Hippocampal formation (tissue), 2 donors: ENCODE measurements at places on chromosomes 4 and X.
A peak's percentile ranks its signal among the peaks of the same experiment; 100 is the strongest.

GRCh38 chr4:42633605-42634388 is 23.1 kb downstream of the ATP8A1 start:
- DNase-seq: no peak

DNA sequence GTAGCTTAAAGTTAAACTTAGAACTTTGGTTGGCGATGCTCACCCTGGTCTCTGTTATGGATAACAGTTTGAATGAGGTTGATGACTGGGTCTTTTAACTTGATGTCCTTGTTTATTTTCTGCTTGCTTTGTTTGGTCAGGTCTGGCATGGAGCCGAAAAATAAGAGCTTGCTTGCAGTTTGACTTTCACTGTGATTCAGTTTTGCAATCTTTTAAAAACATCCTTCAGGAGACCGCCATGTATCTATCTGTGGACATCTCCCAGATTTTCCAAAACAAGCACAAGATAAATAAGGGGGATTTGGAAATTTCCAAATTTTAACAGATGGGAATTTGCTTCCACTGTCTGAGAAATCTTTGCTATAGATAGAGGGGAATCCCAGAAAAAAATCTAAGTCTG is 246.7 kb downstream of the PALLD start:
- DNase-seq: no peak

DNA sequence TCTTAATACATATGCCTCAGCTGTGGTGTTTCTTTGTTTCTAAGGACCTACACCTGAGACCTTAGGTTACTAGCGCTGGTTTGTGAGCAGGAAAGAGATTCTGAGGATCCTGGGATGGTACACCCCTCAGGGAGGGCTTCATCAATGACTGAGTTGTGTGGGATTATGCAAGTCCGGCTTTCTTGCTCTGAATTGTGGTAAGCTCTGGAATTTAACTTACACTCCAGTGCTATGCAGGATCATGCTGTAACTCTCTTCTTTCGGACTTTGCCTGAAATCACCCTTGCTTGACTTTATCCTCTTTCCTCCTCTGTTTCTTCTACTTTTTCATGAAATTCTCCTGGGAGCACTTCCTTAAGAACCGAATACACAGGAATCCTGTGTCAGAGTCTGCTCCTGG is 431.5 kb upstream of the BOD1L1 start:
- no peak for DNase-seq

GRCh38 chr4:101711590-101712260 is 78.8 kb upstream of the BANK1 start:
- DNase-seq: no peak

DNA sequence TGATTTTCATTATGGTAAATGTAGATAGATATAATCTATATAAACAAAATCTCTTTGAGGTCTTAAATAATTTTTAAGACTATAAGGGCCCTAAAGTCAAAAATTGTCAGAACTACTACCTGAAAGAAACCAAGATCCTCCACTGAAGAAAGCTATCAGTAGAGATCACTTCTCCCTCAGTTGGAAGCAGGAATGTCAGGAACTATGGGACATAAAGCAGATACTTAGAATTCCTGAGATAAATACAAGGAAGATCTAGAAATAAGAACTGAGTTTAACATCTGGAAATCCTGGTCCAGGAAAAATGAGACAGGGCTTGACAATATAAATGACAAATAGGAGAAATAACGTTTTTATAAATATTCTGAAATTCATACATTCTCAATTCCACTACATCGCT is 97.2 kb downstream of the ADAMTS3 start:
- DNase-seq: no peak

- peak; percentile 16 for DNase-seq
Measured at GRCh38 chrX:8306291-8306925, 135.3 kb upstream of the VCX2 start.

- DNase-seq: no peak
Measured at GRCh38 chr4:177266506-177266905, 43.2 kb upstream of the NEIL3 start.

- no peak for DNase-seq
Measured at GRCh38 chr4:33930497-33930896, 2313.8 kb downstream of the ARAP2 start.
